Mesothelial cell of epicardium (in vitro differentiated cells): ENCODE measurements at places on chromosomes 3 and 15. TPM values are rescaled to one million over a fixed set of nuclear protein-coding genes. Genes with fewer than 3 reads are reported as not detected.

DNA sequence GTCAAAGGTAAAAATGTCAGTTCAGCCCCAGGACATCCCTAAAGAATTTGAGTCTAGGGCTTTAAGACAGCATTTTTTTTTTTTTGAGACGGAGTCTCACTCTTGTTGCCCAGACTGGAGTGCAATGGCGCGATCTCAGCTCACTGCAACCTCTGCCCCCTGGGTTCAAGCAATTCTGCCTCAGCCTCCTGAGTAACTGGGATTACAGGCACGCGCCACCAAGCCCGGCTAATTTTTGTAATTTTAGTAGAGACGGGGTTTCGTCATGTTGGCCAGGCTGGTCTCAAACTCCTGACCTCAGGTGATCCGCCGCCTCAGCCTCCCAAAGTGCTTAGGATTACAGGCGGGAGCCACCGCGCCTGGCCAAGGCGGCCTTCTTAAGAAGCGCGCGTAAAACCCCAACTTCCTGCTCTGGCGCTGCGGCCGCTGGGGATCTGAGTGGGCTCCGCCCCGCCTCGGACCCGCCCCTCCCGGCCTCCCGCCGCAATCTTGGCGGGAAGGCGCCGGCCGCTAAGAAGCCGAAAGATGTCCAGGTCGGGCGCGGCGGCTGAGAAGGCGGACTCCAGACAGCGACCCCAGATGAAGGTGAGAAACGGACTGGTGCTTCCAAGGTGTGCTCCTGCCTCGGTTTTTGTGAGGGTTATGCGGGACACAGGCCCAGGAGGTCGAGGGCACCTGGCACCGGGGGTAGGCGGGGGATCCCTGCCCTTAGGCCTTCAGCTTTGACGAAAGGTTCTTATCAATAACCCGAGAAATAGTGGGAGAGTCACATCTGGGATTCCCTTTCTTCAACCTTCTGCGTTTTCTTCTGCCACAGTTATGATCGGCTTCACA is at the start of gene WDR76:
Gene WDR76, plus strand, starts transcription at position 495 of the 834 bp plus-strand sequence. Its CDS starts 31 bp downstream, at position 526.
- peak within 1 kb of the TSS; percentile 17 for H3K27ac ChIP-seq
- peaks cover 20% of the 10 kb centered on the region for H3K4me1 ChIP-seq
- peak within 1 kb of the TSS; percentile 66 for H3K4me3 ChIP-seq
- no peaks in the 10 kb centered on the region for H3K27me3 ChIP-seq

ZSCAN2 gene
- total RNA-seq: 41.7 to 45.6 TPM (median 45.1 TPM) in 3 replicates

DNA sequence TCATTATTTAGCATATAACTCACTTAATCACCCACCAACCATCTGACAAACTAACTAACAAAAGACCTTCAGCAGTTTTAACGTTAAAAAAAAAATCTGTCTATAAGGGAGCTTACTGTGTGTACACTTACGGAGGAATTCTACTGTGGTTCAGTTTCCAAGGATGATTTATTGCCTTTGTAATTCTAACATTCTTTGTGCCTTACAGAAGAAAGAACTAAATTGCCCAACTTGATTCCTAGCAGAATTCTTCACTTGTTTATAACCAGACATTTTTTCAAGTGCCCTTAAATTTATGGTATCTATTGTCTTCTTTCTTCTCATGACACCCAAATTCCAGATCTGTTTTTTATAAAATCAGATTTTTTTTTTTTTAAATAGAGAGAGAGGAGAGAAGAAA is 119.7 kb upstream of the IGSF10 start:
- no peaks in the 10 kb centered on the region for H3K27me3 ChIP-seq
- H3K4me3 ChIP-seq: no peak overlapping the region
- DNase-seq: no peak
- peak overlapping the region; percentile 88 for H3K27ac ChIP-seq

DNA sequence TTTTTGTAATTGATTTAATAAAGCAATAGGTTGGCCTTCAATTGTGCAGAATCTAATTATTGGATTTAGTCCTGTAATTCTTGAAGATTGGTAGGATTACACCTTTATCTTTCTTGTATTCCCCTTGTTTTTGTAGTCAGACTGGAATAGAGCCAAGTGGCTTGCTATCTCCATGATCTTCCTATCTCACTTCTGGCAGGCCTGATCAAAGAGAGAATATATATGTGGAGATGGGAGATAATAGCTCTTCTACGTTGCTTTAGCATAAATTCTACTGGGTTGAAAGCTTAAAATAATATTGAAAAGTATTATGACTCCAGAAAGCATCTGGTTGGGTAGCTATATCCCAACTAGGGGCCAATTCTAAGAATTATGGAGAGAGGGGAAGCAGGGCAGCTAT is 16.9 kb upstream of the IFT57 start:
- H3K27ac ChIP-seq: peak overlapping the region; percentile 34
- no peak overlapping the region for H3K4me3 ChIP-seq
- no peaks in the 10 kb centered on the region for H3K27me3 ChIP-seq
- DNase-seq: no peak

- H3K4me1 ChIP-seq: peaks cover 10% of the 10 kb centered on the region
- H3K27me3 ChIP-seq: peaks cover 2% of the 10 kb centered on the region
- no peak overlapping the region for H3K4me3 ChIP-seq
- H3K36me3 ChIP-seq: no peaks in the 10 kb centered on the region
- H3K27ac ChIP-seq: no peak overlapping the region
Measured at GRCh38 chr3:161854232-161854771, 357.7 kb downstream of the OTOL1 start.

PDCD10 gene
- total RNA-seq: 34.3 to 36.9 TPM (median 35.3 TPM) in 3 replicates

DNA sequence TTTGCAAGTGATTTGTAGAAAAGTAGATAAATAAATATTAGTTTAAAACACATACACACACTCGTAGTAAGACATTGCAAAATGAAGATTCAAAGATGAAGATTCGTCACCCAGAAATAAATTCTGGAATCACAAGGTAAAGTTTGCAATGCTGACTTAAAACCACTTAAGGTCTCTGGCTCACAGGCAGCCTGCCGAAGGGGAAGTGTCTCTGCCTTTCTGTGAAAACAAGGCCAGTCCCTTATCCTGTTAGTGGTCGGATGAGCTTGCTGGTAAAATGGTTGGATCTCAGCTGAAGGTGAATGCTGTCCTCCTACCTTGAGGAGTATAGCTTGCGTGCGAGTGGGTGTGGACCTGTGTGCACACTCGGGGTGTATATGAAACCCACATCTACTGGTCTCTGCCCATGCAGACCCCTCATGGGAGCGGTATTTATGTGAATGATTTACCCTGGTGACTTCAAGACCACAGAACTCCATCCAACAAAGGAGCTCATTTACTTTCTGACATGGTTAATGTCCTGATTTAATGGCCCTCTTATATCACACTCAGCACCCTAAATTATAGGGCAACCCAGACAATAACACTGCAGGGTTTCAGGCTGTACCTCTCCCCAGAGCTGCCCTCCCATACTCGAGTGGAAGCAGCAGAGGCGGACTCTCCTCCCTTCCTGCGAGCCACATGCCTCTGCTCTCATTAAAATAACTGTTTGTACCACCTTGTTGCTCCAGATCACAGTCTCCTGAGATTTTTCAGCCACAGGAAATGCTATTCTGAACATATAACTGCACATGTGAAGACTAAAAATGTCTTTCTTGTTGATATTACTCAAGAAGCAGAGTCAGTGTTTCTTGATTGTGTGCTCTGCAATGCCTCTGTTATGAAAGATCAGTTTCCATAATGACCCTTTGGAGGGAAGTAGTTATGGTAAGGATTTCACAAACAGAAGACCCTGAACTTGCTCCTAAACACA is 45.9 kb upstream of the ALDH1A3 start:
- peaks cover 27% of the 10 kb centered on the region for H3K27me3 ChIP-seq
- no peaks in the 10 kb centered on the region for H3K4me1 ChIP-seq
- DNase-seq: no peak
- peaks cover 1% of the 10 kb centered on the region for H3K36me3 ChIP-seq
- no peak overlapping the region for H3K4me3 ChIP-seq

ITIH1 gene
- not detected in 3 replicates for total RNA-seq

DCP1A gene
- 35.4 to 38.8 TPM (median 38.8 TPM) in 3 replicates for total RNA-seq

MAGI1 gene
- 61.2 to 65.6 TPM (median 62.7 TPM) in 3 replicates for total RNA-seq

DNA sequence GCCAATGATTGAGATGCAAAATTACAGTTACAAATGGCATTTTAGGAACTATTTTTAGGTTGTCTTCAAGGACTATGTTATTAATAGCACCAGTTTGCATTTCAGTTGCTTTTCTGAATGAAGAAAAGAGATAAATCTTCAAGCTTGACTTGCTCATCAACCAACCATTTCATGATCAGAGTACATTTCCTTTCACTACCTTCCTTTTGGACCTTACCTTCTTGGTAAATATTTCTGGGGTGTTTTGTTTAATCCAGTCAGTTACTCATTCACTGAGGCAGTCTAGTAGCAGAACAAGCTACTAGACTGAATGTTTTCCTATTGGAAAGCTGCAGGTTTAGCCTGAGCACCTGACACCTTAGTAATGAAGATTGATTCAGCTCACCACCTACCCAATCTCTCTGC is 8.2 kb downstream of the SLC27A2 start:
- no peak for DNase-seq
- H3K4me3 ChIP-seq: no peak overlapping the region

CACNA2D3 gene
- total RNA-seq: 1.7 to 2.8 TPM (median 2.3 TPM) in 3 replicates

DNA sequence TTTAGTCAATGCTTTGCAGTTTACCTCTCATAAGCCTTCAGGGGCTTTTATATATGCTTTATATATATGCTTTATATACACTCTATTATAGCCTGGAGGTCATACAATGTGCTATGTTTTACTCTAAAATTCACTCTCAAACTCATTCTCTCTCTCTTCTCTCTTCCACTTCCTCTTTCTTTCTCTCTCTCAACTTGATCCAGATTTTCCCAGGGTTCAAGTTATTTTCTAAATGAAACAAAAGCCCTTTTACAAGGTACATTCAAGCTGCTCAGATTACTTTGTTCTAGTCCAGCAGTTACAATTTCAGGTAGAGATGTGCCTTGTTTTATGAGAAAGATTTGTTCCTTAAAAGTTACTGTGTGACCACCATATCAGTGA is 79.6 kb upstream of the ACP3 start:
- no peak overlapping the region for H3K27ac ChIP-seq
- no peak for DNase-seq
- H3K4me3 ChIP-seq: no peak overlapping the region

SLC25A38 gene
- 25.6 to 28.4 TPM (median 28.1 TPM) in 3 replicates for total RNA-seq

DNA sequence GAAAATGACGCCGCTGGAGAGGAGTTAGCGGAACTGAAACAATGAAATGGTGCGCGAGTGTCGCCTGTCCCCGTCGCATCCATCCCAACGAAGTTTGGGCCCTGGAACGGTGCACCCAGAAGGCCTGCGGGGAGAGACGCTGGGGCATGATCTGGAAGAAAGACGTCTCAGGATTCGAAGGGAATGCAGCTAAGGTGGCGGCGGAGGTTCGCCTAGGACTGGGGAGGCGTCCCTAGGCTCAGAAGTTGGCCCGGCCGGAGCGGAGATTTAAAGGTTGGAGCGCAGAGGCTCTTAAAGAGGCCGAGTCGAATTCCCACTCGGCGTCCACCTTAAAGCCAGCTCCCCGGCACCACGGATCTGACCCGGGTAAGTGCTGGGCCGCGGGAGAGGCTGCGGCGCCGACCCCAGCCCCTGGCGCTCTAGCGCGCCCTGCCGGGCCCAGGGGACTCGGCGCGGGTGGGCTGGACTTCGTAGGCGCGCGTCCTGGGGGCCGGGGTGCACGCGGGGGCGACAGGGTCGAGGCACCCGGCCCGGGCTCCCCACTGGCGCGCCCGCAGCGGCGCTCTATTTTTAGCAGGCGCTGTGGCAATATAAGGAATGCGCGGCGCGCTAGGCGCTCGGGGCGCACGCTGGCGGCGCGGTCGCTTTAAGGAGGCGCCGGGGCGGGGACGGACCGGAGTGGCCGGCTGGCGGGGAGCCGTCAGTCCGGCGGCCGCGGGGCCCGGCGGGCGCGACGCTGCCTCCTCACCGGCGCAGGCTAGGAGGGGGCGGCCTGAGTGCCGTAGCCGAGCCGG is at the start of gene MRAS:
Gene MRAS, plus strand, starts transcription at position 620 of the 794 bp plus-strand sequence. CDS start 24,305 bp downstream, outside the sequence.
- H3K4me3 ChIP-seq: peak within 1 kb of the TSS; percentile 96
- H3K36me3 ChIP-seq: no peaks in the 10 kb centered on the region
- H3K27ac ChIP-seq: peak within 1 kb of the TSS; percentile 95
- peaks cover 20% of the 10 kb centered on the region for H3K4me1 ChIP-seq
- peak; percentile 76 for DNase-seq
- no peaks in the 10 kb centered on the region for H3K27me3 ChIP-seq

GRCh38 chr3:71067977-71068654 is 515.4 kb downstream of the FOXP1 start:
- H3K4me3 ChIP-seq: no peak overlapping the region
- no peak for DNase-seq
- H3K27me3 ChIP-seq: no peaks in the 10 kb centered on the region
- peak overlapping the region; percentile 85 for H3K27ac ChIP-seq

DNA sequence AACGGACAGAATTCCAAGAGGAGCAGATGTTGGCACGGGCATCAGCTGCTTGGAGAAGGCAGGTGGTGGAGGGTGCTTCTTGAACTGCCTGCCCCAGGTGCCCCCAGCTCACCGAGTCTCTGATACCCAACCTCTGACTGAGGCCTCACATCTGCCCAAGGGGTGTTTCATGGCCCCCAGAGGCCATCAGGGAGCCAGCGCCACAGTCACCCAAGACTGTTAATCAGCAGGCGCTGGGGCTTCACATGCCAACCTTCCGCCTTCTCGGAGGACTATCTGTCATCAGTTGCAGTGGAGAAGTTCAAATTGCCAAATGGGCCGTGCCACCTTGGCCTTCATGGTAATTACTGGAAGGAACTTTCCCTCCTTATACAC is 61.9 kb upstream of the SLC6A1 start:
- peaks cover 3% of the 10 kb centered on the region for H3K4me1 ChIP-seq
- peak; percentile 5 for DNase-seq
- H3K27ac ChIP-seq: no peak overlapping the region
- H3K27me3 ChIP-seq: peaks cover 41% of the 10 kb centered on the region
- no peak overlapping the region for H3K4me3 ChIP-seq
- H3K36me3 ChIP-seq: no peaks in the 10 kb centered on the region

- H3K36me3 ChIP-seq: peaks cover 2% of the 10 kb centered on the region
- H3K4me3 ChIP-seq: no peak overlapping the region
- H3K27me3 ChIP-seq: peaks cover 65% of the 10 kb centered on the region
- H3K27ac ChIP-seq: no peak overlapping the region
- DNase-seq: no peak
Measured at GRCh38 chr15:65395567-65396202, 17.9 kb upstream of the IGDCC3 start.

DNA sequence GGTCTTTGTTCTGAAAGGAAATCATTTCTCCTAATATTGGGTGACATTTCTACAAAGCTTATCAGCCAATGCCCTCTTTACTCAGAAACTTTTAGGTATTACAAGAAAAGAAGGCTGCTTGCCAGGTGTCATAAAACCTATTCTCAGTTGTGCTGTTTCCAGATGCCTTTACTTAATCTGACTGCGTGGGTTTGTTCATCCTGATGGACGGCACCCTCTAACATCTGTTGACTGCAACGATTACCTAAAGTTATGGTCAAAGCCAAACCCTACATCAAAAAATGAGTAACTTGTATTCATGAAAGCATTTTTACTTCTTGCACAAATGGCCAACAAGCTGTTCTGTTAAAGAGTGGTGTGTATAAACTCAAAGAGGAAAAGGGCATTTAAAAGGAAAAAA is 207.7 kb upstream of the PDZRN3 start:
- no peak overlapping the region for H3K4me3 ChIP-seq
- DNase-seq: no peak
- peaks cover 19% of the 10 kb centered on the region for H3K4me1 ChIP-seq
- no peaks in the 10 kb centered on the region for H3K27me3 ChIP-seq
- peak overlapping the region; percentile 43 for H3K27ac ChIP-seq

DNA sequence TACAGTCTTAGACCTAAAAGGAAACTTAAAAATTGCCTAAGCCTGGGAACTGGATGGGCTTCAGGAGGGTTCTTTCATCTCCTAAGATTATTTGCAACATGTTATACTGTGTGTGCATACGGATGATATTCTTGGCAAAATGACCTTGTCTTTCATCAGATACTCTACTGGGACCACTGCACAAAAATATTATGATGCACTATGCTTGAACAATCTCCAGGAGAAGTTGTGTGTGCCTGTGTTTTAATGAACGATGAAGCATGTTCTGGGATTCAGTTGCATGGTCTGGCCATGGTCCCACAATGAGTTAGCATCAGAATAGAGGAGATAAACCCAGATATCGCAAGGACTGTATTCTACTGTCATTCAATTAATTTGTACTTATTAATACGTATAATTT is 68.7 kb downstream of the GAP43 start:
- H3K27ac ChIP-seq: no peak overlapping the region
- no peak for DNase-seq
- no peaks in the 10 kb centered on the region for H3K27me3 ChIP-seq
- H3K4me1 ChIP-seq: peaks cover 8% of the 10 kb centered on the region
